CD4-positive, alpha-beta T cell treated with Interleukin-6 at 100 ng/mL for 8 hours (primary cell): ENCODE measurements at places on chromosomes 12 and 14.

DNA sequence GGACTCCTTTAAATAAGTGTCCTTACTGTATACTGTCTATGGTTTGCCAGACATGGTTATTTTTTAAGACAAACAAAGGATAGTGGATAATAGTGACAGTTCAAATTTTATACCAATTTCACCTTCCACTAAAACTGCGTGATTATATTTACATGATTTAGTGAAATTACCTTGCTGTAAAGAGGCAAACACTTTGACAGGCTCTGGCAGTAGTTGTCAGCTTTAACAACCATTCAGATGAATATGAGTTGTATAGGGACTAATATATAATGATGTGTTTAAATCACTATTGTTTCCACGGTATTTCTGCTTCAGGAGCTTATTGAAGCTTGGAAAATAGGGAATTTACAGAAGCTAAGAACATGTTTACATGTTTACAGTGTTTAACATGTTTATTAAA is 1364.0 kb downstream of the FSCB start:
- DNase-seq, result no peak

DNA sequence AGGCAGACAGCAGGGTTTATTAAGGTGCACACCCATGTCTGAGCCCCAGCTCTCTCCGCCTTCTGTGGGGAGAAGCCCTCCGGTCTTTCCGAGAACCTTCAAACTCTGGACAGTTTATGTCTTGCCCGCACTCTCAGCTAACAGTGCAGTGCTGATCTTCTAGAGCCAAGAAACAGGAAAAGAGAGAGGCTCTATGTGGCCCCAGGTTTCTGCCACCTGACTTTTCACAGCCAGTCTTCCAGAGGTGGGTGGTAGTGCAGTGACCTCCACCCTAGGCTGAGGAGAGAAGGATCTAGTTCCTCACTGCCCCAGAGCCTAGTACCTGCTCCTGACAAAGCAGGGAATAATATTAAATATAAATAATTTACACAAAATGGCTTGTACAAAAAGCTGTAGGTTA is 4.0 kb upstream of the SLC22A17 start:
- no peak for DNase-seq

- DNase-seq, result no peak
Observed at GRCh38 chr12:124278389-124279101, 16.3 kb upstream of the RFLNA start.

- DNase-seq, result no peak
Observed at GRCh38 chr12:94616203-94616729, 34.1 kb downstream of the TMCC3 start.

- DNase-seq, result peak; percentile 74
Observed at GRCh38 chr14:73741386-73741875, 27.2 kb upstream of the PNMA1 start.

- DNase-seq, result no peak
Observed at GRCh38 chr14:24298892-24299254, 707 bp downstream of the DHRS1 start.

DNA sequence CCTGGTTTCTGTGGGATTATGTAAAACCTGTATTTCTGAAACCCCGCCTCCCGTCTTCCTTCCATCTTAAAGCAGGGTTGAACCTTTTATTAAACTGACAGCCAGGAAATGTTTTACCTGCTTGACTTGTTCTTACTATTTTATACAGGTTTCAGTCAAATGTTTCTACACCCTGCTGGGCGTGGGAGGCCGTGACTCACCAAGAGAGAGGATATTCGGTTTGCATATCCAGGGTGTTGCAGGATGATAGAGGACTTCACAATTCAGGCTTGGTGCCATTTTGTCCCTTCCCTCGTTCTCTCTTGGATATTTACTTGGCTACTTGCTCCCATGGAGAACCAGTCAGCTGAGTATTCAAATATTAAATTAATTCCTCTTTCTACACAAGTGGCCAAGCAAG is 69.7 kb downstream of the ARF6 start:
- no peak for DNase-seq

- DNase-seq, result peak; percentile 64
Observed at GRCh38 chr12:57476162-57476992, 3.3 kb downstream of the ARHGAP9 start.

DNA sequence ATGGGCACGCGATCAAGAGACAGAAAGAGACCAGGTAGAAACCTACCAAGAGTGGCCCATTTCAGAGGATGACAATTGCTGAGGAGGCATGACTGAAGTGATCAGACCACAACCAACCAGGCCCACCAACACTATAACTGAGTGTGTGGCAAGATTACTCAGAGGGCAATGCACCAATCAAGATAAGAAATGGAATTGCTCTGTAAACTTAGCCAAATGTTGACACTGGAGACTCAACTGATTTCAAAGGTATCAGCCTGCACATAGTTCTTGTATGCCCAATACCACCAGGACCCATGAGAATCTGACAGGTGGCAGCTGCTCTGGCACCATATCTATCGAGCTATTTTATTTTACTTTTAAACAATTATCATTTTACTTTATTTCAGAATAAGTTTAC is 128.9 kb downstream of the FOXN3 start:
- DNase-seq, result no peak

GRCh38 chr12:25266497-25266896 is 15.8 kb upstream of the KRAS start:
- DNase-seq, result no peak

GRCh38 chr14:77124345-77125280 is 17.0 kb downstream of the ZDHHC22 start:
- peak; percentile 67 for DNase-seq

DNA sequence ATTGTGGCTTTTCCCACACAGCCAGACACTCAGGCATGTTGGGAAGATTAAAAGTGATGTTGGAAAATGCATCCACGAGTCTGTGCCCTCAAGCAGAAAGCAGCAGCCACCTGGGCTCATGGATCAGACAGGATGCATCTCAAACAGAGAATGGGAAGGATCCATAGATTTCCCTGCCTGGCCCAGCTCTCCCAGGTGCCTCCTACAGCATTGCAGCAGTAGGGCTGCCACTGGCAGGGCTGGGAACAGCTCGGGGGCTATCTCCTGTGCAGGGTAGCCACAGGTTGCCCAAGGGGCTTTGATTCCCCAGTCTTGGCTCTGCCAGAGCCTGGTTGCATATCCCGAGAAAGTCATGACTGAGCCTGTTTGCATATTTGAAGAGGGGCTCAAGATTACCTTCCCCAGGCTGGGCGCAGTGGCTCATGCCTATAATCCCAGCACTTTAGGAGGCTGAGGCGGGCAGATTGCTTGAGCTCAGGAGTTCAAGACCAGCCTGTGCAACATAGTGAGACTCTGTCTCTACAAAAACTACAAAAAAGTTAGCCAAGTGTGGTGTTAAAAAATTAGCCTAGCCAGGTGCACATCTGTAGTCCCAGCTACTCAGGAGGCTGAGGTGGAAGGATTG is 19.5 kb downstream of the C14orf132 start:
- no peak for DNase-seq

DNA sequence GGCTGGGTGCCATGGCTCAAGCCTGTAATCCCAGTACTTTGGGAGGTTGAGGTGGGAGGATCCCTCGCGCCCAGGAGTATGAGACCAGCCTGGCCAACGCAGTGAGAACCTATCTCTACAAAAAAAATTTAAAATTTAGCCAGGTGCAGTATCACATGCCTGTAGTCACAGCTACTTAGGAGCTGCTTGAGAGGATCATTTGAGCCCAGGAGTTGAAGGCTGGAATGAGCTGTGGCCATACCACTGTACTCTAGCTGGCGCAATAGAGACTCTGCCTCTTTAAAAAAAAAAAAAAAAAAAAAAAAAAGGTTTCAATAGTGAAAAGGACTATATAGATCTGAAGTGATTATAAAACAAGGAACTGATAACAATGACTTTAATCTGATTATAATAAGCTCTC is 13.5 kb downstream of the PSMA3 start:
- DNase-seq, result no peak

- no peak for DNase-seq
Observed at GRCh38 chr12:10395390-10395998, 5.7 kb upstream of the KLRK1 start.

GRCh38 chr14:104724407-104724980 is 465 bp downstream of the ADSS1 start:
- no peak for DNase-seq

DNA sequence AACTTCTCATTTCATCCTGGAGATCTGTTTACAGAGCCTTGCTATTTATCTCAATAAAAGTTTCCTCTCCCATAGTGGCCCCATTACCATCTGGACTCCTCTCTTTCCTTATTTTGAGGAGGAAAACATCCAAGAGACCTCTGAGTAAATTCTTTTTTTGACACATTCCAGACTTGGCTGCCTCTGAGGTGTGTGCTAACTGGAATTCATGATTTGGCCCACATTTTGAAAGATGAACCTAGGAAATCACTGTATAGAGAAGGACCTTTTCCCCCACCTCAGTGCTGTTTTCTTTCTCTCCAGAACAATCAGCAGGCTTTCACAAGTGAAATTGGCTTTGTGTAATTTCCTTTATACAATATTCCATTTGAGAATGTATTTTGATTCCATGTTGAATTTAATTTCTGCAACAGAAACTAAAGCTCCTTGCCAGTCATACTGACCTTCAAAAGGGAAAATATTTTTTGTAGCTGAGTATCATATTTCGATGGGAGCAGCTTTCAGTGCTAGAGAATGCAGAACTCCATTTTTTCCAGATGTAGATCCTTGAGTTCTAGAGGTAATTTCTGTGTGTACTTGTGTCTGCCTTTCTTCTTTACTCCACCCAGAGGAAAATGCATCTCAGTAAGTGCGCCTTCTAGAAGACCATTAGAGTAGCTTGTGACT is 244.9 kb upstream of the RGS6 start:
- no peak for DNase-seq

DNA sequence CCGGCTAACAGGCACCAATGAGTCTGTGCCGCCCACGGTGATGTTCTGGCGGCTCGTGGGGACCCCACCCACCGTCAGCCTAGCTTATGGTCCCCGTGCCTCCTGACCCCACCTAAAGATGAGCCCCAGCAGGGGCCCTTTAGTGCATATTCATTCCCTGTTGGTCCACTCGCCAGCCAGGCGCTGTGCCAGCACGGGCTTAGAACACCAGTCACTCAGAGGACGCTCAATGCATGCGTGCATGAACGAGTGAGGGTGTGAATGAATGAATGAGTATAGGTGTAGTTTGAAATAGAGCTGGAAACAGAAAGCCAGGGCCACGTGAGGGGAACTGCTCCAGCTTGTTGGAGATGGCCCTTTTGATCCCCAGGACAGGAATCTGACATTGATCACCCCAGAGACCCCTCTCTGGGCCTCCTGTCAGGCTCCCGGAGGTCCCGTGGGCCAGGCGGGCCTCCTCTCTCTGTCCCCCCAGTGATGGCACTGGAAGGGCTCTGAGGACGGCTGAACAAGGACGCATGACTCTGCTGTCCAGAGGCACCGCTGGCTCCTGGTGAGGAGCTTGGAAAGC is 193.9 kb upstream of the C14orf180 start:
- DNase-seq, result no peak

DNA sequence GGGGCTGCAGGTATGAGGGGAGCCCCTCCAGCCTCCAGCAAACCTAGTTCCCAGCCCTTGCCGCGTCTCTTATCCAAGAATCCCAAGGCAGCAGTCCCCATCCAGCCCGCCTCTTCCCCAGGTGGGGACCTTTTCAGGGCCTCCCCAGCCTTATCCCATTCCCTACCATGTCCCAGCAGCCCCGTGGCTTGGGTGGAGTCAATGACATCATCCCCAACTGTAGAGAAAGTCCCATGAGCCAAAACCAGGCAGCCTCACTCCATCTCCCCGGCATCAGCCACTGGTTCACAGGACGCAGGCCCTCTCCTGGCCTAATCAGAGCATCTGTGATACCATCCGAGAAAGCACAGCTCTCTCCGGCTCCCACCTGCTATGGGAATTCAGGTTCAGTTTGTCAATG is 131.0 kb downstream of the NCOR2 start:
- DNase-seq, result no peak

DNA sequence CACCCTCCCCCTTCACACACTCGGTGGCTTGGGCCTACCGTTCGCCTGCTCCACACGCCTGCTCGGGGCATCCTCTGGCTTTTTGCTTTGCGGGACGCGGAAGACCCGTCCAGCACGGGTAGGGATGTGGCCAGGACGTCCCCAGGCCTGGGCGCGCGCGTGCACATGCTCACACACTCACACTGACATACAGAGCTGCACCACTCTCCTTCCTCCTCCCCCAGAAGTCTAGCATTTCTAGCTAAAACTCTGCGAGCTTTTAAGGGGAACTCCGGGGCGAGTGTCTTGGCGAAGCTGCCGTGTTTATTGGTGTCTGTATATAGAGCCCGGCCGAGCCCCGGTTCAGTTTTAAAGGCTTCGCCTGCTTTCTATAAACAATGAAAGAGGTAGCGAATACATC is 5.0 kb downstream of the TBX5 start:
- no peak for DNase-seq

- peak; percentile 71 for DNase-seq
Observed at GRCh38 chr14:100056964-100057795, 8.0 kb upstream of the EVL start.

DNA sequence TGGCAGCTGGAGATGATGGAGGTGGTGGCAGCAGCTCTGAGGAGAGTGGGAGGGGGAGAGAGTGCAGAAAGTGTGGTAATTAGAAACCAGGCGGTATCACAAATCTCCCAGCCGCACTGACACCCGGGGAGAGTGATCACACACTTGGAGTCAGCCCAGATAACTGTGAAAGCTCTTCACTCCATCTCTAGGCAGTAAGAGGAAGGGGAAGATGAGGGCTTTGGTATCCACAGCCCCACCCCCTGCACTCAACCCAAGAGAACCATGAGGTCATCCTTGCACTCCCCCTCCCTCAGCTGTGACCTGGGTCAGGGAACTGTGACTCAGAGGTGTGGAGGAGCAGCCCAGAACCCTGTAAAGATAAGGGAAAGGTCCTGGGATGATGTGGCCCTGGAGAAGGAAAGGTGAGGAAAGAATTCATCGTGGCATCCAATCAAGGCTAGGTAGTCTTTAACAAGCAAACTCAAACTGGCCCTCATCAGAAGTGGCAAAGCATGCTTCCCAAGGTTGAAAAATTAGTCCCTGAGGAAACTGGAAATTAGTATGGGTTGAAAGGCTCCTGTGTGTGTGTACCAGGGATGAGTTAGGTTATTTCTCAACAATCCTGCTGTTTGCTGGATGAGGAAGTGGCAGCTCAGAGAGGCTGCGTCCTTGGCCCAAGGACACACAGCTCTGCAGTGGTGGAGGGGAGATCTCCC is 111.0 kb upstream of the LHX5 start:
- no peak for DNase-seq

GRCh38 chr12:88993651-88994050 is 358.6 kb downstream of the DUSP6 start:
- DNase-seq, result no peak

DNA sequence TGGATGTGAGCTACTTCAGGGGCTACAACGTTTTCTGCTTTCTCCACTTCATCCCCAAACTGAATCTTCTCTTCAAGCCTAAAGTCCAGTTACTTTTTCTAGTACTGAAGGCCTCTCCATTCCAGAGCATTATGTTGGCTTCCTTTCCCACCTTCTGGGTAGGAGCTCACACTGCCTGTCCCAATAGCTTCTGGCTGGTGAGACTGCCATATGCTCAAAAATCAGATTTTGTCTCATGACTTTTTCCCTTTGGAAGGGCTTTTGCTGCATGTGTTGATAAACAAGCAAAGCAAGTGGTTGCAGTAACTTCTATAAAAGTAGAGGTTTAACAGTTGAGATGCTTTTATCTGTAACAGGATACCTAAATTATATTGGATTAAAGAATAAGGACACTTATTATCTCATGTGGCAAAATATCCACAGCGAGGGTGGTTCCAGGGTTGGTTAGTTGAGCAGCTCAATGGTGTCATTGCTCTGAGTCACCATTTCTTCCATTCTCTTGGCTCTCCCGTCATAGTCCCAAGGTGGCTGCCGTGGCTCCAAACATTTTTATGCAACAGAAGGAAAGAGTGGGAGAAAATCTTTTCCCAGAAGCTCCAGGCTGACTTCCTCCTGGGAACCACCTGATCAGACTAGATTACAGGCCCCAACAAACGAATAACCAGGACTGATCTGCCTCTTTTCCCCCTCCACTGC is 15.1 kb upstream of the PPFIBP1 start:
- no peak for DNase-seq
